ENCODE measurements at places on chromosomes 12 and 14.

DNA sequence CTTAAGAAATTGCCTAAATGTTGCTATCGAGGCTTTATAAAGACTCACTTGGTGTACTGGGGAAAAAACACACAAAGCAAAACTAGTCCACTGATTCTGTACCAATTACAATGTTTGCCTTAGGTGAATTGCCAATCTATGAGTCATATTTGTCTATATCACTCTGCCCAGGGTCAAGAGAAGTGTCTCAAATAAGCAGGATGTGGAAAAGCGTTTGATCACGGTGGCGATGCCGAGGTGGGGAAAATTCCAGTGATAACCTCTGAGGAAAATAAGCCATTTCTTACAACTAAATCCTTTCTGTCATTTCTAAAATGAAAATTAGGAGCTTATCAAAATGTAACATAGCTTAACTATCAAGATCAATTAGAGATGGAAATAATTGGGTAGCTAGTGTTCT lies 148.6 kb upstream of the DIO3 start:
- no peak for DNase-seq

DNA sequence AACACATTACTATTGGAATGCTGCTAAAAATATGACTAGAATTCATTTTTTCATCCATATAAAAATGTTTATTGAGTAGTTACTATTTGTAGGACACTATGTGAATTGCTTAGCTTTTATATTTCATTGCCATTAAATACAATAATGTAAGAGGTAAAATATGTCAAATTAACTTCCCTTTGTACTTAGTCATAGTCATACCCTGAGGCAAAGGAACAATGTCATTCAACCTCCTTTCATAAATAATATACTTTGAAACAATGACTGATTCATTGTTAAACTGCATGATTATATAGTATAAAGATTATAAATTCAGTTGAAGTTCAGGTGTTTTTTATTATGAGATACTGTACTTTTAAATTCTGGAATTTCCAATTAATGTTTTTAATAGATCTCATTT lies 105.2 kb downstream of the GARIN6 start:
- DNase-seq: no peak

GRCh38 chr12:39830852-39831520 lies 211.4 kb upstream of the ABCD2 start:
- DNase-seq: no peak

GRCh38 chr14:99036611-99037293 lies 235.2 kb downstream of the BCL11B start:
- no peak for DNase-seq

- no peak for DNase-seq
Measured at GRCh38 chr14:89702073-89702875, 252.3 kb downstream of the EFCAB11 start.

- DNase-seq: no peak
Measured at GRCh38 chr12:51346581-51346980, at the start of gene CELA1. CELA1 (minus strand) TSS chr12:51346679; CDS start chr12:51346638, 41 bp downstream.

- no peak for DNase-seq
Measured at GRCh38 chr12:113613414-113613813, 141.7 kb upstream of the LHX5 start.

- DNase-seq: no peak
Measured at GRCh38 chr12:64053117-64053516, 169.0 kb downstream of the KICS2 start.

DNA sequence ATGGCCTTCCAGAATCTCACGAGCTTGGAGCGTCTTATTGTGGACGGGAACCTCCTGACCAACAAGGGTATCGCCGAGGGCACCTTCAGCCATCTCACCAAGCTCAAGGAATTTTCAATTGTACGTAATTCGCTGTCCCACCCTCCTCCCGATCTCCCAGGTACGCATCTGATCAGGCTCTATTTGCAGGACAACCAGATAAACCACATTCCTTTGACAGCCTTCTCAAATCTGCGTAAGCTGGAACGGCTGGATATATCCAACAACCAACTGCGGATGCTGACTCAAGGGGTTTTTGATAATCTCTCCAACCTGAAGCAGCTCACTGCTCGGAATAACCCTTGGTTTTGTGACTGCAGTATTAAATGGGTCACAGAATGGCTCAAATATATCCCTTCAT lies 92.2 kb downstream of the FLRT2 start:
- no peak for DNase-seq

GRCh38 chr14:99395909-99396530 lies 84.6 kb downstream of the SETD3 start:
- DNase-seq: no peak

DNA sequence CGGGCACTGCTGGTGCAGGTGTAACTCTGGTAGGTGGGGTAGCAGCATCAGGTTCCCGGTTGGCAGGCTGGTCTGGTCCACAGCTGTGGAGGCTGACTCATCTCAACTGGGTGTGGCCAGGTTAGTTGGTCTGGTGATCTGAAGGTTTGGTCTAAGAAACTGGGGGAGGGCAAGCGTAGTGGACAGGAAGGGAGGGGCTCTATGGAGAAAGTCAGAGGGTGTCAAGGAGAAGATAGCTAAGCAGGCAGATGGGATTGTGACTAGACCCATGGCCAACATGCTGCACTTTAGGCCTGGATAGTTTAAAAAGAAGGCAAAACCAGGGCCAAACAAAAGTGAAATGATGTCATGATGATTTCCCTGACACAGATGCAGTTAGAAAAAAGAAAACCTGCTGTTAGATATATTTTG lies 7.9 kb downstream of the TRIM9 start:
- no peak for DNase-seq

- DNase-seq: no peak
Measured at GRCh38 chr12:87897662-87898061, 131.5 kb downstream of the C12orf50 start.

GRCh38 chr12:109858764-109859163 lies 21.6 kb downstream of the GLTP start:
- DNase-seq: no peak

DNA sequence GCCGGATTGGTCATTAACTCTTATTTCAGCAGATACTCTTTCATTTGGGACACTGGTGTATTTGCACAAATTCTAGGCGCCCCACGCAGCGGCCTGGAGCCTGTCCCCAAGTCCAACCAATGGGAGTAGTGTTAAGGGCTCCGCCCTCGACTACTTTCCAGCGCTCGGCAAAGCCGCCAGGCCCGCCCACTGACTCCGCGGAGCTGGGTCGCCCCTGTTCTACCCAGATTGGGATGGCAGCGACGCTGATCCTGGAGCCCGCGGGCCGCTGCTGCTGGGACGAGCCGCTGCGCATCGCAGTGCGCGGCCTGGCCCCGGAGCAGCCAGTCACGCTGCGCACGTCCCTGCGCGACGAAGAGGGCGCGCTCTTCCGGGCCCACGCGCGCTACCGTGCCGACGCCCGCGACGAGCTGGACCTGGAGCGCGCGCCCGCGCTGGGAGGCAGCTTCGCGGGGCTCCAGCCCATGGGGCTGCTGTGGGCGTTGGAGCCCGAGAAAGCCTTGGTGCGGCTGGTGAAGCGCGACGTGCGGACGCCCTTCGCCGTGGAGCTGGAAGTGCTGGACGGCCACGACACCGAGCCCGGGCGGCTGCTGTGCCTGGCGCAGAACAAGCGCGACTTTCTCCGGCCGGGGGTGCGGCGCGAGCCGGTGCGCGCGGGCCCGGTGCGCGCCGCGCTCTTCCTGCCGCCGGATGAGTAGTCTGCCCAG lies at the start of gene ACOT6:
TSS of gene ACOT6 (plus strand) at position 179 of the 707 bp plus-strand sequence. CDS start at position 234, 55 bp downstream.
- DNase-seq: peak; percentile 50

DNA sequence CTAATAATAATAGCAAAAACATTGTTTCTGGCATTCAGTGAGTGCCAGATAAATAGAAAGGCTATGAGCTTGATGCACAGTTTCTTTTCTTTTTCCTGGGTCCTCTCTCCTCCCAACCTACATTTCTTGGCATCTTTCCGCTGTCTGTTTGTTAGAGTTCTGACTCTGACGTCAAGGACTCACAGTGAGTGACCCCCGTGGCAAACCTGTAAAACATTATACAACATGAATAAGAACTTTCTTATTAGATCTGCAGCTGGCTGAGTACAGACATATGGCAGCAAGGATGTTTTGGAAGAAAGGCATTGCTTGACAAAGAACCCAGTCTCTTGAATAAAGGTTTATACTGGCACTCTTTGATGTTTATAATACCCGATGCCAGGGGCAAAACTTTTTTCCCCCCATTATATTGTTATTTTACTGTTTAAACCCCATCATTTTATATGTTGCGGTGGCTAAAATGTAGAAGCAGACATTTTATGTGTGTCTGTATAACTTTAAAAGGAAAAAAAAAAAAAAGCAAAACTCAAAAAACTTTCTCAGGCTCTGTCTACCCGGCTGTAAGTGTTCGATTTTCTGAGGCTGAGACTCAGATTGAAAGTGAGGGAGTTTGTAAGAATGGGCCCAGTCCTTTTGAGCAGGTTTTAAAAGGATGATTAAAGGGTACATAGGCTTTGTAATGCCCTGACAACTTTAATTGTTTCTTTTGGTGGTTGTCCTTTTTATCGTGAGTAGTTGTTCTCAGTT lies 159.3 kb downstream of the PDE3A start:
- no peak for DNase-seq

DNA sequence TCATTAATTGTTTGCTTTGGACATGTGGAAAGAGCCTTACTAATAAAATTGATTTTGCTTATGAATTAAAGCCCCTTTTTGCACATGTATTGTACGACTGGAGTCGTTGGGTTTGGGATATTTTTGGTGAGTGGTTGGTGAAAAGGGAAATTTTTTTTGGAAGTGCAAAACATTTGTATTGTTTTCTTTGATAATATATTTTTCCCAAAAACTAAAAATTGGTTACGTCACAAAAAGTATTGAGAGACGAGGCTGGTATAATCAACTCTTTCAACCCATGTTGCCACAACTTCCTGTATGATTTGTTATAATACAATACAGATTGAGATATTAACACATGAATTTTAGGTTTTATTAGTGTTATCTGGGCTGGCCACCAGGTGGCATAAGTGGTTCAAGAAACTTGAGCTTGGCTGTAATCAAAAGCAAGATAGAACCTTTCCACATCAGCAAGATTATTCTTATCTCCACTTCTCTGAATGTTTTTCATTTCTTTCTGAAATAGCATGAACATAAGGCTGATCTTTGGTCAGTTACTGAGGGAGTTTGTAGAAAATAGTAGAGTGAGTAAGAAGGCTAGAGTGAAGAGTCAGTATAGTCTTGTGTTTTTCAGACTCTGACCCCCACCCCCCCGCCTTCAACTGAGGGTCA lies 8.7 kb downstream of the NGDN start:
- no peak for DNase-seq

DNA sequence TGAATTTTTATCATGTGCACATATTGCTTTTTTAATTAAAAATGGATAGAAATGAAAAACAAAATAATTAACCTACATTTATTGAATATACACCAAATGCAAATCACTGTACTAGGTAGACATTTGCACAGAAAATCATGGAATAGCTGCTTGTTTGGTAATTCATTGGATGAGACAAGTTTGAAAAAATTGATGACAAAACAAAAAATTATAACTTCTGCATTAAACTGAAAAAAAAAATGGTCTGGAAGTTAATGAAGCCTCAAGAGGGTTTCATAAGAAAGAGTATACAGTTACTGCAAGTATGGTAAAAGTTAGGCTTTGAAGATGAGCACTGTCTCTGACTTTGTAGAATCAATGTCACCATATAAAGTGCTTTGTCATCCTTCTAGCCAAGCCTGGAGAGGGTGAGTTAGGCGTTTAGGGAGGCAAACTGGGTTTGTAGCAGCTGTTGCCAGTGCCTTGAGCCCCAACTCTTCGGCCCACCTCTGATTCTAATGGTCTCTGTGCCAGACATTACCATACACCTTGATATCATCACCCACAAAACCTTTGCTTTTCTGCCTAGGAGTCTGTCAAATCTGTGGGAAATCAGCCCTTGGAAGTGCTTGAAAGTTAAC lies 291.1 kb upstream of the CLEC14A start:
- no peak for DNase-seq

DNA sequence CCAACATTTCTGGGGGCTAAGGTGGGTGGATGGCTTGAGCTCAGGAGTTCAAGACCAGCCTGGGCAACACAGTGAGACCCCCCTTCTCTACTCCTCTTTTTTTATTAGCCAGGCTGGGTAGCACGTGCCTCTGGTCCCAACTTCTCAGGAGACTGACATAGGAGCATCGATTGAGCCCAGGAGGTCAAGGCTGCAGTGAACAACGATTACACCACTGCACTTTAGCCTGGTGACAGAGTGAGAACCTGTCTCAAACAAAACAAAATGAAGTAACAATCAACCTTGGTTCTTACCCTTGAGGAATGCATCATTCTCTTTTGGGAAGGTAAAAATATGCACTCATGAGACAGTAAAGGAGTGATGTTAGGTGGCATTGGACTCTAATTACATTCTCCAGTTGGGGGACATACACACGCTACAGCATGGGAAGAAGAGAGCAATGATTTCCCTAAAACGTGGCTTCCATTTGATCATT lies 3.9 kb upstream of the NIN start:
- DNase-seq: no peak

DNA sequence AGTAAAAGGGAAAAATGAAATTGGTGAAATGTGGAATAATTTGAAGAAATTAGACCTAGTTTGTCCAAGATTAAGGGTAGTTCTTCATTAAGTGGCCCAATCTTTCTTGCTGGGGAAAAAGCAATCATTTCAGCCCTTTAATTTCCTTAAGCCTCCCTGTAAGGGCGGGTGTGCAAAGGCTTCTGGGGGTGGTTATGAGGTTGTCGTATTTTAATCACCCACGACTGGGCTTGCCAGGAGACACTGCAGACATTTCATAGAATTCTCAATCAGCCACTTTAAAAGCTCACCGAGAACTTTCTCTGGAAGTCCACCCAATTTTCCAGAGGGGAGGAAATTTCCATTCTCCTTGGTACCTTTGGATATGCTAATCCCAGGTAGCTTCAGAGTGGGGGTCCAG lies 43.4 kb downstream of the DLK1 start:
- DNase-seq: no peak

DNA sequence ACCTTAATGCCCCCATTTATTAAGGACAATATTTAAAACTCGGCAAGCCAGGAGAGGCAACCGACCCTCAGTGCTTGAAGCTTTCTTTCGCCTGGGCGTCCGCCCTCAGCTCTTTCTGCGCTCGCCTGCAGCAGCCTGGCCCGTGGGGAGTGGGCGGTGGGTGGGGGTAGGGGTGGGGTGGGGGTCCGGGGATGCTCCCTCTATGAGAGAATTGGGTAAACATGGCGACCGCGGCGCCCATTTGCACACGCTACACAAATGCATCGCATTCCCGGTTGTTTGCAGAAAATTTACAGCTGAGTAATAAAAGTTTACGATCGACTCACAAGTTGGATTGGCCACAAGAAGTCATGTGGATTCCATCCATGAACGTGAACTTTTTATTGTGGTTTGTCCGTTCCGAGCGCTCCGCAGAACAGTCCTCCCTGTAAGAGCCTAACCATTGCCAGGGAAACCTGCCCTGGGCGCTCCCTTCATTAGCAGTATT lies 7.7 kb downstream of the HOXC8 start:
- DNase-seq: no peak

- DNase-seq: no peak
Measured at GRCh38 chr12:19082365-19082911, 47.1 kb upstream of the PLEKHA5 start.

DNA sequence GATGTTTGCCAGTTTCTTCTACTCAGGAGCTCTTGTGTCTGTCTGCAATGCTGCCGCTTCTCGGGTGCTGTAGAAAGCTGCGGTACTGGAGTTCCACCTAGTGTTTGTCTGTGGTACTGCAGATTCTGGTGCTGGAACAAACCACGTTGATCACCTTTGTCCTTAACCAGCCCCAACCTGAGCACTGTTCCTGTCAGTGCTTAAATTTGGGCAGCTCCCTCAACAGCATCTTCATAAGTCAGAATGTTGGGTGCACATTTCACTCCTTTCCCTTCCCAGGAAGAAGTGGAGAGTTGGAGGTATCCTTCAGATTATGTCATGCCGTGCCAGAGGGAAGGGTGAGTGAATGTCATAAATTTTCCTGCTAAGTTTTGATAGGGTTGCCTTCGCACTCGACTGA lies 48.7 kb upstream of the LALBA start:
- DNase-seq: peak; percentile 33

All from GM12892 (cell line).